Dermis lymphatic vessel endothelial cell (primary cell): ENCODE measurements at places on chromosomes 3 and 15. TPM values are rescaled to one million over a fixed set of nuclear protein-coding genes. Genes with fewer than 3 reads are reported as not detected.

Gene PARP15
- total RNA-seq = 0.11 and 0.17 TPM in 2 replicates

Gene NRG4
- not detected in 2 replicates for total RNA-seq

Gene GOLGA6B
- total RNA-seq = not detected in 2 replicates

Gene FYTTD1
- total RNA-seq = 48.5 and 49.2 TPM in 2 replicates

Gene CHDH
- total RNA-seq = under 0.01 and 0.11 TPM in 2 replicates

Gene B2M
- 2,829 and 3,073 TPM in 2 replicates for total RNA-seq

Gene MYLK
- total RNA-seq = 14.2 and 19.4 TPM in 2 replicates

Gene PARP9
- total RNA-seq = 13.8 and 14.3 TPM in 2 replicates

Gene TAGLN3
- total RNA-seq = not detected in 2 replicates

Gene CBLB
- 20.7 and 24.3 TPM in 2 replicates for total RNA-seq

Gene LMAN1L
- total RNA-seq = not detected in 2 replicates

Gene GP5
- total RNA-seq = 0.09 and 0.22 TPM in 2 replicates

Gene TM6SF1
- total RNA-seq = 19.7 and 30.3 TPM in 2 replicates

Gene MUC4
- not detected in 2 replicates for total RNA-seq

Gene TGM5
- total RNA-seq = not detected in 2 replicates

Gene NOX5
- total RNA-seq = under 0.01 and 0.09 TPM in 2 replicates

Gene PLA2G4E
- not detected in 2 replicates for total RNA-seq

Gene PPP1R14D
- not detected in 2 replicates for total RNA-seq

Gene REC114
- not detected in 2 replicates for total RNA-seq

Gene CA12
- 0.60 and 0.98 TPM in 2 replicates for total RNA-seq

Gene FBLN2
- total RNA-seq = 7.4 and 7.7 TPM in 2 replicates
